ENCODE measurements at places on chromosomes 7 and 10. TPM values are rescaled to one million over a fixed set of nuclear protein-coding genes. Genes with fewer than 3 reads are reported as not detected.

Gene FKBP6
- total RNA-seq, result not detected

Gene BAG3
- 13.4 TPM for total RNA-seq

DNA sequence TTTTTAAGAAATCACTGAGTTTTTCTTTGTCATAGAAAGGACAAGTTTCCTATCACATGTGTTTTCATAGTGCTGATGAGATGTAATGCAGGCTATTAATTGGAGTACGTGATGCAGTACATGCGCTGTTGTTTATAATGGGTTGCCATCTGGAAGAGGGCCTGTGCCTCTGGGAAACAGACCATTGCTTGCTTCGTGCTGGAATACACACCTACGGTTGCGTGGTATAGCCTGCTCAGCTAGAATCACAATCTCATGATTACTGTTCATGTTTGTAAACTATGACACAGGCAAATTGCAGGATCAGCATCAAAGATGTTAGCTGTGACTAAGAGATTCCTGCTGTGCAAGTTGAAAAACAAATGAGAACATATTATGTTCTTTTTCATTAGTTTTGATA is 107.2 kb upstream of the STEAP1B start:
- no peak overlapping the region for H3K4me3 ChIP-seq
- no peak for DNase-seq
- H3K36me3 ChIP-seq, result no peaks in the 10 kb centered on the region
- peaks cover 20% of the 10 kb centered on the region for H3K27me3 ChIP-seq
- H3K27ac ChIP-seq, result no peak overlapping the region
- H3K4me1 ChIP-seq, result no peaks in the 10 kb centered on the region

DNA sequence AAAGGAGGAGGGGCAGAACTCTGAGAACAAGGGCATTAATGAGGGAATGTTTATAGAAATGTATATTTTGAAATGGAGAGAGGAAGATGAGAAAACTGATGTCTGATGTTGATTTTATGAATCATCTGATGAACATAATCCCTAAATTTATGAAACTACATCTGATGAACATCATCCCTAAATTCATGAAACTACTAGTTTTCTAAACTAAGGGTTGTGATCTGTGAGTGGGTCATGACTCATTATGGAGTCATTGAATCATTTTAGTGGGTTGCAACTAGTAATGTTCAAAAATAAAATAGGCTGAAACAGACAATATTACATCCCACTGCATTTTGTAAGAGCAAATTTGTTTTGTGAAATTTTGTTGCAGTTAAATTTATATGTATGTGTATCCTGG is 442.6 kb upstream of the TEX47 start:
- H3K27me3 ChIP-seq, result no peaks in the 10 kb centered on the region
- no peak for DNase-seq
- no peak overlapping the region for H3K4me3 ChIP-seq
- peaks cover 4% of the 10 kb centered on the region for H3K4me1 ChIP-seq
